ENCODE measurements at places on chromosomes 7 and 10.

DNA sequence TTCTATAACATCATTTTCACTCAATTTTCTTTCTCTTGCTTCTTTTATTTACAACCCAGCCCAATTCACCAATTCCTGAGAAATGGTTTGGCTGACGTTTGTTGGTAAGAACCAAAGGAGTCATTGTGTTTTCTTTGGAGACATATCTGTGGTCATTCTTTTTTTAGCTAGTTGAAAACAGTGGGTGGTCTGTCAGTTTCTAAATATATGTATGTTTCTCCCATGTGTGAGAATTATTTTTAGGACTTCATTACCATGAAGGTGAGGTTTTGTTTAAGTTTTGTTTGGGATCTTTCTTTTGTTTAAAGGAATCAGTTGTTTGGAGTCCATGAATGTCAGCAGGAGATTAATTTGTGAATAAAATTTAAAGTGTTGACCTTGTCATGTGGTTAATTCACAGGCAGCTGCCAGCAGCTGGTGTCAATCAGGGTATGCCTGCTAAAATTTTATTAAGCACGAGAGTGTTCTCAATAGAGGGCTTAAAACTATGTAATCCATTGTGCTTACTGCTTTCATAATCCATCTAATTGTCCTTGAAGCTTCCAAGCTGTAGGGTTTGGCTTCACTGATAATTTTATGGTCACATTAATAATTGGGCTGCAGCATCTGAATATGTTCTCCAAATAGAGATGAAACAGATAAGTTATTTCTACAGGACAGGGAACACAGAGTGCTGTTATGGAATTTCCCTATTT, 38.7 kb downstream of the INSYN2A start:
- no peak for DNase-seq

DNA sequence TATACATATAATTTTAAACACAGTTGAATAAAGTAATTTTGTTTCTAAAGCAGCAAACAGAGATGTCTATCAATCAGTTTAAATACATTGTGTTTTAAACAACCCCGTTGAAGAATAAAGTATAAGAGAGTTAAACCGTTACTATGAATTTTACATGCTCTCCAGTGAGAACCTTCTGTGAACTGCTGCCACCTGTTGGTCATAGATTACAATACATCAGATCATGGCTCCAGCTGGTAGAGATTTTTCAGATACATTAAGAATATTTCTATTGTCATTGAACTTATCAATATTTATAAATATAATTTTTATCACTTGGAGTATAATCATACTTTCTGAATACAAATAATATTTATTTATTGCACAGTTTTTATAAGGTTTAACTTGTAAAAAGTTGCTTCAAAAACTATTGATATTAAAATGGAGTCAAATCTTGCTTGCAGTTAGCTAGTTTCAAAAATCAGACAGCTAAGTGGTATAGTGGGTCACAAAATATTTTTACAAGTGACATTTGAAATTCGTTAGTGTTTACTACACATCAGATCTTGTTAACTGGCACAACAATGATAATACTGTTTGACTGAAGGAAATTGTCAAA, 561.2 kb upstream of the PHF14 start:
- no peak for DNase-seq

GRCh38 chr7:107506674-107507339, 37.0 kb downstream of the GPR22 start:
- no peak for DNase-seq

DNA sequence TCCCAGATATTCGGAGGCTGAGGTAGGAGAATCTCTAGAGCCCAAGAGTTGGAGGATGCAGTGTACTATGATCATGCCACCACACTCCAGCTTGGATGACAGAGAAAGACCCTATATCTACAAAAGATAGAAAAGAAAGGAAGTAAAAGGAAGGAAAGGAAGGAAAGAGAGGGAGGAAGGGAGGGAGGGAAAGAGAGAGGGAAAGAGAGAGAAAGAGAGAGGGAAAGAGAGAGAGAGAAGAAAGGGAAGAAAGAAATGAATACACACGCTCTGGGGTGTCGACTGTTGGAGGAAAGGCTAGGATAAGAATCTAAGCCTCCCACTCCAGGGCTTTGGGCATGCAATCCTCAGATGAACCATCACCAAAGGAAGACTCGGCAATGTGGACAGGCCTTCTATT, 69.9 kb downstream of the PARD3 start:
- DNase-seq = no peak

- no peak for DNase-seq
These were observed 69.3 kb downstream of the AP3M1 start for GRCh38 chr10:74081192-74081803.

DNA sequence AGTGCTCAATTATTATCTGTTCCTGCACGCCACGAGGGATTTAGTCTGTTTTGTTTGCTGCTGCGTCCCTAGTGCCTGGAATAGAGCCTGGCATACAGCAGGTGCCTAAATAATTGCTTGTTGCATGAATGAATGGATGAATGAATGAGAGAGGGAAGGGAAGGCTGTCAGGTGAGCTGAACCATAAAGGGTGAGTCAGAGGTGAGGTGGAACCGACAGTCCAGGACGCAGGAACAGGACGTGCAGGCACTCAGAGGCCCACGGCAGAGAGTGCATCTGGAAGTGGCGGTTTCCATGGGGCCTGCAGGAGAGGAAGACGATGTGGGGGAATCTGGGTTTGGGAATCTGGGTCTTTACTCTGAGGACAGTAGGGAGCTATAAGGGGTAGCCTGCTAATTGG, 17.7 kb upstream of the PPIF start:
- no peak for DNase-seq

DNA sequence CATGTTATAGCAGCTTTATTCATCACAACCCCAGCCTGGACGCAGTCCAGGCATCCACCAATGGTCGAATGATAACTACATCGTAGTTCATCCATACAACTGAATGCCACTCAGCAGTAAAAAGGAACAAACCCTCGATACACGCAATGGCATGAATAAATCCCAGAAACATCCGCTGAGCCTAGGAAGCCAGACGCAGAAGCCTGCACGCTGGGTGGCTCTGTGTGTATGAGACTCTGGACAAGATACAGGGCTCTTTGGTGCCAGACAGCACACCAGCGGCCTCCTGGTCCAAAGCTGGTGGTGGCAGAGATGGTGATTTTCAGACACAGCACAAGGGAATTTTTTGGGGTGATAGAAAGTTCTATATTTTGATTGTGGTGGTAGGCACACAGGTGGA, 10.0 kb upstream of the CRYGN start:
- no peak for DNase-seq

DNA sequence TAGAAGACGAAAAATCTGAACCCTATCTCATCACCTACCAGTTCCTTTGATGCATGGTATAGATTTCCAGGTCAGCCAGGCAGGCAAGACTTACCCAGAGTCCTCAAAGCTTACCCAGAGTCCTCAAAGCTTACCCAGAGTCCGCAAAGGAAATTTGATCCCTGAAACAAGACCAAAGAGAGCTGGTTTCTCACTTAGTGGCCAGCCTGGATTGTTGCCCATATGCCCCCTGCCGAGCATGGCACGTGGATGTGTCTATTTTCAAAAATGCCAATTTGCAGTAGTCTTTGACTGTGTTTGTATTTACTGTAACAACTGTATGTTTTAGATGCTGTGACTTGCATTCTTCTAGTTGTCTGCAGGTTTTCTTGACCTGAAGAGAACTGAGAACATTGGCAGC, 120.2 kb upstream of the STARD3NL start:
- DNase-seq = no peak

DNA sequence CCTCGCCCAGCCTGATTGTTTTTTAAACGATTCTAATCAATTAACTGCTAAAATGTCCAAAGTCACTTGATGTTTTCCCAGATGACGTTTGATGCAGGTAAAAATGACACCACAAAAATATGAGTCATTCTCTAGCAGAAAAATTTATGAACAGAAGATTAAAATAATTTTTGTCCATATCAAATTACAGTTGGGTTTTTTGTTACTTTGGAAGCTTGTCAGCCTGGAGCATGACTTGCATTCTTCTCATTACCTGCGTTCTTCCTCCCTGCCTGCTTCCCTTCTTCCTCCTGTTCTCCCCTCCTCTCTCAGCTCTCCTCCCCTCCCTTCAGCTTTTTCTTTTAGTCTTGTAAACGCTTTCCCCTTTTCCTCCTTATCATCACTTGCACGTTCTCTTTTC, 18.7 kb downstream of the IL15RA start:
- no peak for DNase-seq

DNA sequence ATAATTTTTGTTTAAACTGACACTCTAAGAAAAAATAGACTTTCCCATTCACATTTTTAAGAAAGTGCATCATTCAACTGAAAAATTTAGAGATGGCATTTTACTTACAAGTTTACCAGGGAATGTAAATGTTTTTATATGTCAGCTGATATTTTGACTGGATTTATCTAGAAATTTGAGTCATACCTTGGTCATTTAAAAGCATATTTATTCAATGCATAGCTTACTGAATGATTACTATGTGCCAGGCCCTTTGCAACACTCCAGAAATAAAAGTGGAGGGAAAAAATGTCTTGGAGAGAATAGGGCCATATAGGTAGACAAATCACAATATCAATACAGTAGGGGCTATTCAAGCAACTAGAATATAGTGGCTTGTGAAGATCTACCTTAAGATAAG, 98.4 kb upstream of the FAM3C start:
- no peak for DNase-seq

- DNase-seq = no peak
These were observed 737 bp downstream of the ZMIZ1 start for GRCh38 chr10:79069325-79070080.

GRCh38 chr7:46532571-46532970, 611.5 kb upstream of the IGFBP3 start:
- no peak for DNase-seq

- DNase-seq = no peak
These were observed 761.5 kb upstream of the POM121L12 start for GRCh38 chr7:52273685-52274610.

- no peak for DNase-seq
These were observed 78.1 kb downstream of the INHBA start for GRCh38 chr7:41624818-41625217.
